ELF-1 (cell line): ENCODE measurements at places on chromosomes 12 and 14.
A peak's percentile ranks its signal among the peaks of the same experiment; 100 is the strongest.

DNA sequence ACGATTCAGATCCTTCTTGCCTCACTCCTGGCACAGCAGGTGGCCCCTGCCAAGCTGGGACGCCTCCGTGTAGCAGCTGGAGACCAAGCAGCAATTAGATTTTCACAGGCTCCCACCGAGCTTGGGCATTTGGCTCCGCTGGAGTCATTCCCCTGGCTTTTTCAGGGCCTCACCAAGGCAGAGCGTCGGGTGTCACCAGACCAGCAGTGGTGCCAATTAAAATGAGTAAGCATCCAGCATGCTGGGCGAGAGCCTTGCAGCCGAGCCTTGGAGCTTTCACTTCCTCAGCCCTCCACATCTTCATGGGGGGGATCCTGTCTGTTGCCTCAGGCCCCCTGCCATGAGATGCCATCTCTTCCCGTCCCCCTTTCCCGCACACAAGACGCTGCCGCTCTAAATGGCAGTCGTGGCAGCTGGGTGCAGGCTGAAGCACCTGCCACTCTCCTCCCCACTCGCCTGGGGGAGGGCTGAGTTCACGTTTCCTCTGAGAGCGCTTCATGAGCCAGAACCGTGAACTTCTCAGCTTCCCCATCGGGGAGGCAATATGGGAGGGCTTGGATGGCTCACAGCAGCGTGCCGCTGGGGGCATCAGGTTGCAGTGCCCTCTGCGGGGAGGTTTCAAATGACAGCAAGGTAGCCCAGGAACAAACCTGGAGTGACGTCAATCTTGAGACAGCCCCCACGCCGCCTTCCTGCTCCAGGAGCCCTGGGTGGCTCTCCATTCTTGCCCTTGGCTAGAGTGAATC, 11.7 kb downstream of the TPCN1 start:
- peak; percentile 84 for DNase-seq

DNA sequence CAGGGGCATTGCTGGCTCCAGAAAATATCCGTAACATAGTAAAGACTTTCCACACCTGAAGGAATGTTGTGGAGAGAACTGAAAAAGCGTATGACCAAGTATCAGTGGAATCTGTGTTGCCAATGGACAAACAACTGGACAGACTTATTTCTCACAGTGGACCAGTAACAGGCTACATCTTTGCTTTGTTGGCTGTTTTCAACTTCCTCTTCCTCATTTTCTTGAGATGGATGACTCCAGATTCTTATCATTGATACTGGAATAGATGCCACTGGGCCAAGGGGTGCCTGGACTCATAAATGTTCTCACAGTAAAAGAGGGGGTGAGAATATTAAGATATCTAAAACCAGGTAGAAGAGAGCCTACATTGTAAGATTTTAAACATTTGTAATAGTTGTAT, 6.4 kb downstream of the GAS2L3 start:
- DNase-seq: no peak

- no peak for DNase-seq
Measured at GRCh38 chr12:3119192-3119755, 42.1 kb downstream of the TSPAN9 start.

DNA sequence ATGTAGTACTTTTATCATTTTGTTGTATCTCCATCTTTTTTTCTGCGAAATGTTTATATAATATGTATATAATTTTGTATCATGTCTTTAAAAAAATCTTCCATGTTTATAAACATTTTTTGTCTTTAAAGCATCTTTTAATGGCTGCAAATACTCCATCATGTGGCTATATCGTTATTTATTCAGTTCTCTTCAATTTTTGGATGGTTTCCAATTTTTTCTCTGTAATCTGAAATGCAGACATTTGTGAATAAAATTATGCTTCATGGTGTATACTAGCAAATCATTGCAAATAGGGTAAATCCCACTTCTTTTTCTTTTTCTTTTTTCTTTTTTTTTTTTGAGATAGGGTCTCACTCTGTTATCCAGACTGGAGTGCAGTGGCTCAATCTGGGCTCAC, 54.0 kb downstream of the CPSF2 start:
- no peak for DNase-seq

GRCh38 chr12:5505116-5505515, 73.2 kb downstream of the NTF3 start:
- no peak for DNase-seq

- DNase-seq: no peak
Measured at GRCh38 chr12:43267818-43268217, 284.2 kb downstream of the ADAMTS20 start.

GRCh38 chr14:22202313-22202712, 386.7 kb downstream of the DAD1 start:
- no peak for DNase-seq

- DNase-seq: peak; percentile 80
Measured at GRCh38 chr12:67042697-67043131, 226.4 kb upstream of the CAND1 start.

GRCh38 chr14:104819361-104819781, 18.5 kb downstream of the ZBTB42 start:
- DNase-seq: no peak

DNA sequence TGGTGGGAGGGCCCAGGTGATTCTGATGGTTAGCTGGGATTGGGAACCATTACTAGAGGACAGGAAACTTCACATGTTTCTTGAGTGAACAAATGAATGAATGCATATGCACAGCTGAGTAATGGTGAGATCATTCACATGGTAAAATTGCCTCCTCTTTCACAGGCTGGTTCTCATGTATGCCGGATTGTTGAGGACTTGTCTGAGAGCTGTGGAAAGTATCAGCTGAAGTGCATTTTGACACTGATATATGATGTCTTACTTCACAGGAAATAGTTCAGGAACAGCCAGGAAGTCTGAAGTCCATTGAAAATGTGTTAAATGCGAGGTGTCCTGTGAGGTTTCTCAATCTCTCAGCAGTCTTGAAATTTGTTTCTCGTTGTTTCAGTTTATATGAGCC, 77.6 kb upstream of the DACT1 start:
- no peak for DNase-seq

DNA sequence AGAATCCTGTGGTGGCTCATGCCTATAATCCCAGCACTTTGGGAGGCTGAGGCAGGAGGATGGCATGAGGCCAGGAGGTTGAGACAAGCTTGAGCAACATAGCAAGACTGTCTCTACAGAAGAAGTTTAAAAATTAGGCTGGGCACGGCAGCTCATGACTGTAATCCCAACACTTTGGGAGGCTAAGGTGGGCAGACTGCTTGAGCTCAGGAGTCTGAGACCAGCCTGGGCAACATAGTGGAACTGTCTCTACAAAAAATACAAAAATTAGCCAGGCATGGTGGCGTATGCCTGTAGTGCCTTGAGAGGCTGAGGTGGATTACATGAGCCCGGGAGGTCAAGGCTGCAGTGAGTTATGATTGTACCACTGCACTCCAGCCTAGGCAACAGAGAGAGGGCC, 998 bp upstream of the CYP27B1 start:
- DNase-seq: no peak

DNA sequence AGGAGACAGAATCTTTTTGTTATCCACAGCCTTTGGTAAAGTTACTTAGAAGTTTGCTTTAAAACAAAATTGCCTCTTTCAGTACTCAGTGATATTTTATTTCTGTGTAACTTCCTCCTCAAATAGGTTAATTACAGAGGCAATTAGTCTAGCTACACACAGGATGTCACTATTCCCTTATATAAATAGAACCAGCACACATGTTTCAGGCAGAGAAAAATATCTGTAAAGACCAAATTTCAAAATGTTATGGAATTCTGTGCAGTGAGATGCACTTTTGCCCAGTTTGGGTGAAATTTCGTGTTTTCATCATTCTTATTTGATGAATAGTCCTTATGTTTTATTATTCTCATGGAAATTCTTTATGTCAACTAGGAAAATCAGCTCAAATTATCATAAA, 410.6 kb upstream of the SOX5 start:
- DNase-seq: no peak

- no peak for DNase-seq
Measured at GRCh38 chr12:125351788-125352187, 286.6 kb downstream of the AACS start.

DNA sequence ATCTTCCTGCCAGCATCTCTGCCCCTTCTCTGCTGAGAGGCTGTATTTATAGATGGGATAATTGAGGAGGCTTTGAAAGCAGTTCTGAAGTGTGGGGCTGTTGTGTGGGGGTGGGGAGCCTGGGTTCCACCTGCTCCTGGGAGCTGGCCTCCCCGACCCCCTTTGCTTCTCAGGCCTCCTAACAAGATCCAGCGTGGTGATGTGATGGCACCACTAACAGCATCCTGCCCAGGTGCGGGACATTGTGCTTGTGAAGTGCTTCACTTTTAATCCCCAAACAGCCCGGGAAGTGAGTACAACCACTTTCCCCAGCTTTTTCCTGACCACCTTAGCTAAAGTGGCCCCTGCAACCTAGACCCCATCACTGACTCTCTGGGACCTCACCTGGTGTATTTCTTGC, 95.1 kb upstream of the NRXN3 start:
- DNase-seq: no peak

GRCh38 chr14:41607304-41607775, 664 bp downstream of the LRFN5 start:
- peak; percentile 46 for DNase-seq

DNA sequence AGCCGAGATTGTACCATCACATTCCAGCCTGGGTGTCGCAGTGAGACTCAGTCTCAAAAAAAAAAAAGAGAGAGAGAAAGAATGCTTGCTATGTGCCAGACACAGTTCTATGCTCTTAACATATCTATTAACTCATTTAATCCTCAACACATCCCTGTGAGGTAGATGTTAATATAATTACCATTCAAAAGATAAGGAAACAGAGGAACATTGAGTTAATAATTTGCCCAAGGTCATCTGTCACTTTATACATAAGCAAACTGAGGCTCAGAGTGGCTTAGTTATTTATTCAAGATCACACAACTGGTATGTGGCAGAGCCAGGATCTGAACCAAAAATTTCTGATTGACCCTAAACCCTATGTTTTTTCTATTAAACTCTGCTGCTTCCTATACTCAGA, 116.1 kb upstream of the BCAT1 start:
- no peak for DNase-seq
